NCI-H526 (cell line): ENCODE measurements at places on chromosomes 5 and 9.

GRCh38 chr5:112733586-112733985, 4.1 kb upstream of the APC start:
- no peak for DNase-seq

- DNase-seq: no peak
Observed at GRCh38 chr5:141941307-141941706, 16.7 kb downstream of the PCDH12 start.

DNA sequence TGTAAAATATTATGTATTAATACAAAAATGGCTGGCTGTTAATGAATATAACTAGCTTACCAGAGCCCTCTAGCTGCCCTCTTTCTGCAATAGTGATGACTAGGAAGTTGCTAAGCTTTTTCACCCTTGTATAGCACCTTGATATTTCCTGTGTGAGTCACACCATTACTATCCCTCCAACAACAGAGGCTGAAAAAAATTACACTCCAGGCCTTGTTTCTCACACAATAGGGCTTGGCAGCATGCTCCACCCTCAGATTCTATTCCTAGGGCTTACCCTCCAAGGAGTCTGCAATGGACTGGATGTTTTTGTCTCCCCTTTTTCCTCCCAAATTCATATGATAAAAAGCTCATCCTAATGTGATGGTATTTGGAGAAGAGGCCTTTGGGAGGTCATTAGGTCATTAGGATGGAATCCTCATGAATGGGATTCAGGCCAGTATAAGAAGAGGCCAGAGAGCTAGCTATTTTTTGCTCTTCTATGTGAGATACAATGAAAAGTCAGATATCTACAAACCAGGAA, 184.6 kb upstream of the MAP1B start:
- DNase-seq: no peak

GRCh38 chr5:174454464-174454863, 269.9 kb upstream of the MSX2 start:
- no peak for DNase-seq

GRCh38 chr5:150123542-150123941, 32.1 kb downstream of the PDGFRB start:
- DNase-seq: no peak

GRCh38 chr9:128206484-128206883, 3.3 kb downstream of the DNM1 start:
- DNase-seq: no peak

DNA sequence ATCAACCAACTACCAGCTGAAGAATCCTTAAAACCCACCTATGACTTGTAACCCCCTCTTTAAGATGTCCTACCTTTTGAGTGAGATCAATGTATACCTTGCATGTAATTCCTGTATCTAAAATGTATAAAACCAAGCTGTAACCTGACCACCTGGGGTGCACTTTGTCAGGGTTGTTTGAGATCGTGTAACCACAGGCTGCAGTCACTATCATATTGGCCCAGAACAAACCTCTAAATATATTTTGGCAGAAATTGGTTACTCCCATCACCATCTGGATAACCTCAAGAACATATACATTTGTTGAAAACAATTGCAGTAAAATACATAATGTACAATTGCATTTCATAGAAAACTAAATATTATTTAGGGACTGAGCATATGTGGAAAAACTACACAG, 8.4 kb downstream of the CARNMT1 start:
- no peak for DNase-seq

DNA sequence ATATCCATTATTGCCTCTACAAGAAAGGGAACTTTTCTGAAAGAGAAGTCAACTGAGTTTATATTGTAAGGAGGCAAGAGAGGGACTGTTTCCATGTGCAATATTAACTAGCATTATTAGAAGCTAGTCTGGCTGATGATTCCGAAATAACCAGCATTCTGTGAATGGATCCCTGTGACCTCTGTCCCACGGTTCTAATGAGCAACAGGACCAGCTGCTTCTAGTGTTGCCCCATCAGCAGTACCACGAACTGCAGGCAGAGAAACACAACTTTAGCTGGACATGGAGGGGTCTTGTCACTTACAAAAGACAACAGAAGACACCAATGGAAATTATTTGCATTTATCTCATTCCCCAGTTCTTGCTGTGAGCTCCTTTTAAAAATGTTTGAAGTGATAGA, 95.4 kb downstream of the MUSK start:
- DNase-seq: no peak

- peak; percentile 42 for DNase-seq
Observed at GRCh38 chr5:158389786-158390185, 530.8 kb upstream of the CLINT1 start.

GRCh38 chr5:55691265-55692105, 20.6 kb downstream of the SLC38A9 start:
- peak; percentile 9 for DNase-seq

- no peak for DNase-seq
Observed at GRCh38 chr9:87445646-87446045, 52.0 kb upstream of the DAPK1 start.

GRCh38 chr9:125591888-125592287, 115.1 kb downstream of the MAPKAP1 start:
- no peak for DNase-seq

DNA sequence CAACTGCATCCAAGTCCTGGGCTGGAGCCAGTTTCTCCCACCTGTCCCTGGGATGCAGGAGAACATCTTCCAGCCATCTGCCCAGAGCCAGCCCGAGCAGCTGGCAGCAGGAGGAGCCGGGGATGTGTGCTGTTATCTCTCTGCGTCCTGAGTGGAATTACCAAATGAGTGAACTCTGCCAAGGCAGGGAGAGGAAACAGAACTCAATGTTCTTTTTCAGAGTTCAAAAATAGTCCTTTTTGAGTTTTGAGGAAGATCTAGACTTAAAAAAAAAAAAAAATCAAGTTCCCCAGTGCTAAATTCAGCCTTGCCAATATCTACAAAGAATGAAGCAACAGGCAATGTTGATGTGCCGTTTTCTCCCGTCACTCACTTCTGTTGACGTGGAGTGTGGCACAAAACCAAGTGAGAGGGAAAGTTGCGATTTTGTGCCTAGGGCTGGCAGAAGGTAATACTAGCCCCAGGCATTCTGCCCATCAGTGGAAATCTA, 56.2 kb downstream of the TMOD1 start:
- no peak for DNase-seq

GRCh38 chr5:176501333-176501732, 35.9 kb downstream of the RNF44 start:
- DNase-seq: no peak

DNA sequence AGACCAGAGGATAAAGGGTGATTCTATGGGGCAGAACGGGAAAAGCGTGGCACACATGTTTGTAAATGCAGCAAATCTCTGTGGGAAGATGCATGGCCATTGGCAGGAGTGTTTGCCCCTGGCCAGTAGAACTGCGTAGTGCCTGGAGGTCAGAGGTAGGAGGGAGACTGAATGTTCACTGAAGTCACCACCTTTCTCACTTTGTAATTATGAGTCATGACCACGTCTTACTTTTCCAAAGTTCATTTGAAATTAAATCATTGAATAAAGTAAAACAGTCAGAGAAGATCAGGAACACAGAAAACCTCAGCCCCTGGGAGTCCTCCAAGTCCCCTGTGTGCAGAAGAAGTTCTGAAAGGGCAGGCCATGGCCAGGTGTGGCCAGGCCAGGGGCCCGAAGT, 4.6 kb downstream of the PTGES start:
- DNase-seq: no peak

GRCh38 chr9:14251154-14252071, 62.5 kb downstream of the NFIB start:
- peak; percentile 78 for DNase-seq

- no peak for DNase-seq
Observed at GRCh38 chr5:2299388-2300220, 416.9 kb upstream of the IRX4 start.

DNA sequence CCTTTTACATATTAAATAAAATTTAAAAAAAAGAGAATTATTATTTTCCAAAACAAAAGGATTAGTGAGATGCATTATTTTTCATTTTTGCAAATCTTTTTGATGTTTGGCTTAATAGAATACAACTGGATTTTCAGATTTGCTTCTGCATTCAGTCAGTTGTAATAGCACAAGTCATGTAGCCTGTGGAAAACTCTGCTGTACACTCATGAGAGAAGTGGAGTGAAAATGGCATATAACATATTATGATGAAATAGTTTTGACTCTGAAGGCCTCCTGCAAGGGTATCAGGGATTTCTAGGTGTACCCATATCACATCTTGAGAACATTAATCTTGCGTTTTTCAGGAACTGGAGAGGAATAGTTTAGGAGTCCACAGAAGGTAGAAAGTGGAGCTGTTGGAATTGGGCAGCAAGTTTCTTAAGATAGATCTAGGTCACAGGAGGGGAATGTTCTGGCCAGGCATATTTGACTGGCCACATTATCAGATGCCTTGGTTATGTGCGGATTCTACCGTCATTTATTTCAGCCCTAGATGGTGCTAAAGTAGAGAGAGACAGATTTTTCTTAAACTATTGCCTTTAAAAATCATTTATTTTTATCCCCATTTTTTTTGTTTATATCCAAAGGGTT, 16.4 kb downstream of the LNPEP start:
- DNase-seq: no peak

- DNase-seq: peak; percentile 0
Observed at GRCh38 chr5:54148067-54148845, 162.1 kb downstream of the ARL15 start.

- no peak for DNase-seq
Observed at GRCh38 chr5:139301808-139302499, 8.4 kb downstream of the MATR3 start.

DNA sequence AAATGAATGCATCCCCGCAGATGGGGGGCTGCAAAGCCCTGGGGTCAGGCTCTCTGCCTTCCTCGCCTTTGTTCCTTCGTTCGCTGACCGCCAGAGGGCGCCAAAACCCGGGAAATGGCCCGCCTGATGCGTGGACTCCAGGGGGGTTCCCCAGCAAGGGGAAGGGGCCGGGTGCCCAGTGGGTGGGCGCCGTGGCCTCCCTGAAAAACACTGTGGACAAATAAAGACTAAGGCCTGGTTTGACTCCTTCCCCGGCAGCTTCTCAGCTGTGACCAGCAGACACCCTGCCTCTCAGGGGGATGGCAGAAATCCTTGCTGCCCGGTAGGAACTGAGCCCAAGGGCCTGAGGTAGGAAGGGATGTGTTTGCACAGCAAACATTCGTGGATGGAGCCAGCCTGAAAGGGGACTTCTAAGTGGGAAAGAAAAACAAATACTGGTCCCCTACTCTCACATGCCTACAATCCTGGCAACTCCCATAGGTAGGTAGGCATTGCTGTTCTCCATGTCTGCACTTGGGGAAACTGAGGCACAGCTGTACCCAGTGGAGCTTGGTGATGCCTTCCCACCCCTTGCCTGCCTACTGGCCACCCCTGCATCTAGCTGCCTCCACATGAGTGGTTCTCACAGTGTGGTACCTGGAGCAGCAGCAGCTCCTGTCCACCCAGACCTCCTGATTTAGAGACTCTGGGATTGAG, 57.7 kb downstream of the DUSP1 start:
- DNase-seq: peak; percentile 25

DNA sequence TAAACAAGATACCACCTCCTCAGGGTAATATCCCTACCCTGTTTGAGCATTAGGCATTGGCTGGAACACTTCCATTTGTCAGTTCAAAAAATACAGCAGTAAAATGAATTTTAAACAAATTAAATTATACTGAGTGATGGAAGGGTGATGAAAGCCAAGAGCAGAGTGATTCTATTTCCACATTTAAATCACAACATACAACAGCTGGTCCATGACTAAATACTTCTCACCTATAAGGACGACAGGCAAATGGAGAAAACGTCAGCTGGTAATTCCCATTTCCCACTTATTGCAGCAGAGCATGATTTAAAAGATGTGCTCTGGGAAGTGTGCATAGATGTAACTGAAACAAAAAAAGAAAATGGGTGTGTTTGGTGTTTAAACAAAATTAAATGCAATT, 543.6 kb upstream of the DAB2 start:
- no peak for DNase-seq
